ENCODE measurements at places on chromosomes 12 and 14.

DNA sequence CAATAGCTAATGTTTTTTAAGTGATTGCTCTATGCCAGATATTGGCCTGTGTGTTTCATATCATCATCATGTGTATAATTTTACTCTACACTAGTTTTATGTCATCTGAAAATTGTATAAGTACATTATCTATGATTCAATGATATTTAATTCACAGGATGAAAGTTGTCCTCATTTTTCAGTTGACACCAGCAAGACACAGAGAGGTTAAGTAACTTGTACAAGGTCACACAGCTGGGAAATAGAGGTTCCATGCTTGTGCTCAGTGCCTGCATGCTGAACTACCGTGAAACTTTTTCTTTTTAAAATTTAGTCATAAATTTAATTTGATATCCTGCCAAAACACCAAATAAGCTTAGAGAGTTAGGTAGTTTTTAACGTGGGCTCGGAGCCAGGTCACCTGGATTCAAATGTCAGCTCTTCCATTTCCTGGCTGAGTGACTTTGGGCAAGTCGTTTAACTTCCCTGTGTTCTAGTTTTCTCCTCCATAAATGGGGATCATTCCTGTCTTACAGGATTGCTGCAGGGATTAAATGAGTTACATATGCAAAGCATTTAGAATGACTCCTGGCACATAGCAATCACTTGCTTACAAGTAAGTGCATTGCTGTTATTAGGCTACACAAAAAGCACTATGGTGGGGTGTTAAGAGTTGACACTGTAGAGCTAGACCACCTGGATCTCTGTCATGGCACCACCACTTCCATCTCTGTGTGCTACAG is 183.9 kb downstream of the ETV6 start:
- no peak for DNase-seq

DNA sequence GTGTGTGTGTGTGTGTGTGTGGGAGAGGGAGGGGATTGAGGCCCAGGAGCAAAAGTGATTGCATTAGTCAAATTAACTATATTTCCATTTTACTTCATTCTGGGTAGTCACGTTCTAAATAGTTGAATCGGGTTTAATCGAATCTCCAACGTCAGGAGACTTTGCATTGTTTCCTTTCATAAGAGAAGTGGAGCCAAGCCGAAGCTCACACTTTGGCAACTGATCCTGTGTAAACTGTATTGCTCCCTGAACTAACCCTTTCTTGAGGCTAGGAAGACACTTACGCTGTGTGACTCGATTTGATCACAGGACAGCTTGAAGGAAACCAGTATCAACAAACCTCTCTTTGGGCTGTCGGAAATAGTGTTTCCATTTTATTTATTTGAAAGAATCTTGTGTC is 363.4 kb upstream of the ATP2B1 start:
- no peak for DNase-seq

DNA sequence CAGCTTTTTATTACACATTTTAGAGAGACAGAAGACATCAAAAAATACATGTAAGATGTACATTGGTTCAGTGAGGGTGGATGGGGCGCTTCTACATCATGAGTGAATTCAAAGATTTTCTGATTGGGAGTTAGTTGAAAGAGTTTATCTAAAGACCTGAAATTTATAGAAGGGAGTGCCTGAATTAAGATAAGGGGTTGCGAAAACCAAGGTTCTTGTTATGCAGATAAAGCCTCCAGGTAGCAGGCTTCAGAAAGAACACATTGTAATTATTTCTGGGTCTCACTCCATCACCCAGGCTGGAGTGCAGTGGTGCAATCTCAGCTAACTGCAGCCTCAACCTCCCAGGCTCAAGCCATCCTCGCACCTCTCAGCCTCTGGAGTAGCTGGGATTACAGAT is 26.2 kb upstream of the TMPO start:
- DNase-seq = no peak

- no peak for DNase-seq
Measured at GRCh38 chr12:16266085-16266484, 11.4 kb downstream of the SLC15A5 start.

- DNase-seq = no peak
Measured at GRCh38 chr12:138171-138897, 71.8 kb downstream of the IQSEC3 start.

DNA sequence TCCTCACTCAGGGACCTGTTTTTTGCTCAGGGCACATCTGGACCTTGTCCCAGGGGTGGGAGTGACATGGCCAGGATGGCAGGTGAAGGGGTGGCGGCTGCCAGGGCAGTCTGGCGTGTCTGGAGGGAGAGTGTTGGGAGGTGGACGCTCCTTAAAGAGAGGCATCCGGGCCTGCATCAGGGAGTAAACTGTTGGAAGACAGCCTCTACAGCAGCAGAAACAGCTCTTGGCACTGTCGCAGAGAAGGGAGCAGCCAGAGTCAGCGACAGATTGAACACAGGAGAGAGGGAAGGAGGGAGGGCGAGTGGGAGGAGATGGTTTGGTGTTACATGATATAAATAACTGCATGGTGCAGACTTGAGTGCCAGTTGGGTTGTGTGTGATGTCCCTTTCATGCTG is 52.8 kb downstream of the IGF1 start:
- DNase-seq = no peak

DNA sequence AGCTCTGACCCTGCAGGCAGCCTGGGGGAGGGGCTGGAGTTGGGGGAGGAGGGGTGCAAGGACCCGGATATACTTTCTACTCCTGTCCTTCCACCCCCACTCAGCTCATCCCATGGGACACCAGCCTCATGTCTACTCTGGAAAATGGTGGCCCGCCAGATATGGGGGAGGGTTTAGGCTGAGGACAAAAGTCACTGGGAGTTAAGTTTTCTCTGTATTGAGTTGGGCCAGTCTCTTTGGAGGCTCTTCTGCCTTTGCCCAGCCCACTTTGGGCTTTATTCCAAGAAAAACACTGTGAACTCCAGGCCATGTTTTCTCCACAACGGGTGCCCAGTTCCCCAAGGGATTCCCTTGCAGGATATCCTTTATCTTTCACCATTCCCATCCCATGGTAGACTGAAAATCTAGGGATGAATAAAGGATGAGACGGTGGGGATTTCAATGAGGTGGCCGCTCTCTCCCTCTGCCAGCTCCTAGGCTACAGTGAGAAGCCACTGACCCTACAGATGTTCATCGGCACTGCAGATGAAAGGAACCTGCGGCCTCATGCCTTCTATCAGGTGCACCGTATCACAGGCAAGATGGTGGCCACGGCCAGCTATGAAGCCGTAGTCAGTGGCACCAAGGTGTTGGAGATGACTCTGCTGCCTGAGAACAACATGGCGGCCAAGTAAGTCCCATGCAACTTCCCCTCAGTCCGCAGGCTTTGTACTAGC is 4.9 kb downstream of the NFATC4 start:
- no peak for DNase-seq

DNA sequence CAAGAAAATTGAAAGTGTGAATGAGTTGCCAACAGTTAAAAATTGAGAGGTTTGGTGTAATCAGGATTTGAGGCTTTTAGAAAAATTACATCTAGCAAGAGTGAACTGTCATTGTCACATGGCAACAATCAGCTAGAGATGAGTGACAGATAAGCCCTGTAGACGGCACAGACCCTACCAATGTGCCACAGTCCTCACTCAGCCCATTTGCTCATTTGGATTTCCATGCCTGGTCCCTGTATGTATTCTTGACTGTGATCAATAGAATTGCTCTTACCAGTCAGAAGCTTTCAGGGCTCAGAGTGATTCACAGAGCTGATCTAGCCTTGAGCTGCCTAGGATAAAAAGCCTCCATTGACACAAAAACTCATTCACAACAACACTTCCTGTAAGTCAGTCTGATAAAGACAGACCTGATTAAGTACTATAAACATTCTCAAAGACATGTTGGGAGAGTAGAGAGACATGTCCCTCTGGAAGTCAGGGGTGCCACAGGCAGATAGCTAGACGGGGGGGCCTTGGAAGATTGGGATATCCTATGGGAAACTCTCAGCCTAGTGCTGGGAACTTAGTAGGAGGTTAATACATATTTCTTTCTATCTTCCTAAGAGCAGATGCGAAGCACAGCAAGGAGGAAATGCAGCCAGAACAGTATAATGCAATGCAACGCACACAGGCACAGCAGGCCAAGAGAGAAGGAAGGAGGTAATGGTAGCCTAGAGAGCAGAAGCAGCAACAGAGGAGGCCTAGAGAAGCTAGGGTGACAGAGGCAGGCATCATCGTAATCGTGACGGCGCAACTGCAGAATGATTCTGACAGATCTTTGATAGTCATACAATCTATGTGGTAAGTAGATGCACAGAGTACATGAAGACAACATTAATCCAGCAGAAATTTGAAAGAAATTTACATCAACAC is 2.0 kb upstream of the PELI2 start:
- DNase-seq = no peak

- no peak for DNase-seq
Measured at GRCh38 chr14:57464008-57464730, 29.5 kb downstream of the CCDC198 start.

GRCh38 chr12:84694116-84694515 is 218.5 kb downstream of the SLC6A15 start:
- DNase-seq = no peak

- DNase-seq = no peak
Measured at GRCh38 chr14:49863487-49864281, 11.1 kb upstream of the NEMF start.

DNA sequence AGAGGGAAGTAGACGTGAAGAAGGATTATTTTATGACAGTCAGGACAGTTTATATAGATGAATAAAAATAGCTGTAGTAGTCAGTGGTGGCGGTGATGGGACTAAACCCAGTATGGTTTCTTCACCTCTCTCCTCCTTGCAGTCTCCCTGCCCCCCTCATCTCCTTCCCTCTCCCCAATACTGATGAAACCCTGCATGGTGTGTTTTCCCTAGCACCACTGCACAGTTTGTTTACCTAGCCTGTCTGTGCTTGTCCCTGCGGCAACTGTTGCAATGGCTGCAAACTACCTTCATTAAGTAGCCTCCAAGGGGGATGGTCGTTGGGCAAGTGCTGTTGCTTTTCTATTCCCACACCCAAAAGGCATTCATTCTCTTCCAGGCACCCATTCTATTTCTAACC is 14.7 kb downstream of the PCBP2 start:
- DNase-seq = no peak

DNA sequence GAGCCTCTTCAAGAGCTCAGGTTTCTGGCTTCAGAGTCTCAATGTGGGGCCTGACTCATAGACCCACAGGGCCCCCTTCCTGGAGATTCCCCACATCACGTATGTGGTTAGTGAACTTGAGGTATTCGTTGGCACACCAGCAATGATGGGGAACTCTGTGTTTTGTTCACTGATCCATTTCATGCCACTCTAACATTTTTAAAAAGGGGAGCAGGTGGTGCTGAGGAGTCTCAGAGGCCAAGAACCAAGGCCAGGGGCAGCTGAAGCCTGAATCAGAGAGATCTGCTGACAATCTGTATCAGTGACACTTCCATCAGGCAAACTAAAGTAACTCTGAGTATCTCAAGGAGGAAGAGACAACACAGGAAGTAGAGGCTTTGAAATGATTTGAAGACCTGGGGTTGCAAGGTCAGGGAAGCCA is 323.4 kb downstream of the VRK1 start:
- DNase-seq = peak; percentile 46

GRCh38 chr14:21997300-21997699 is 323.7 kb upstream of the OR4E1 start:
- DNase-seq = no peak

DNA sequence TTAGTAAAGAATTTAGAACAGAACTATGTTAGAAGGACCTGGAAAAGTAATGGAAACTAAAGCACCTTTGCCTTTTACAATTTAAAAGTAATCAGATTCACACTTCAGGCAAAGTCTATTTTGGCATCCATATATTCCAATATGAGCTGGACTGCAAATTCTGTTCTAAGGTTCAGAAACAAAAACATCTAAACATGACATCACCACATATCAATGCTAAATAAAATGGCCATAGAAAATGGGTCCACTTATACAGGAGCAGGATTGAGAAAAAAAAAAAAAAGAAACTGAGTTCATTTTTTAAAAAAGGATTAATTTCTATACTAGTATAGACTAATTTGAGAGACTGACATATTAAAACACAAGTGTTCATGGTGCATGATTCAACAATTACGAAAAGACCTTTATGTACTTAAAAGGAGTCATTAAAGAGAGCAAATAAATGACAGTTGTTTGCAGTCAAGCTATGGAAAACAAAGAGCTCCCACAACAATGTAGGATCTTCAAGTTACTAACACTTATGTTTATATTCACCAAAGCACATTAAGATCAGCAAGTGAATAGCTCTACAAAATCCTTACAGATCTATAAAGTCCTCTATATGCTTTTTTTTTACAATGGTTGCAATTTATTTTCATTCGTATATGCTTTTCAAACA is 45.7 kb downstream of the DICER1 start:
- no peak for DNase-seq

DNA sequence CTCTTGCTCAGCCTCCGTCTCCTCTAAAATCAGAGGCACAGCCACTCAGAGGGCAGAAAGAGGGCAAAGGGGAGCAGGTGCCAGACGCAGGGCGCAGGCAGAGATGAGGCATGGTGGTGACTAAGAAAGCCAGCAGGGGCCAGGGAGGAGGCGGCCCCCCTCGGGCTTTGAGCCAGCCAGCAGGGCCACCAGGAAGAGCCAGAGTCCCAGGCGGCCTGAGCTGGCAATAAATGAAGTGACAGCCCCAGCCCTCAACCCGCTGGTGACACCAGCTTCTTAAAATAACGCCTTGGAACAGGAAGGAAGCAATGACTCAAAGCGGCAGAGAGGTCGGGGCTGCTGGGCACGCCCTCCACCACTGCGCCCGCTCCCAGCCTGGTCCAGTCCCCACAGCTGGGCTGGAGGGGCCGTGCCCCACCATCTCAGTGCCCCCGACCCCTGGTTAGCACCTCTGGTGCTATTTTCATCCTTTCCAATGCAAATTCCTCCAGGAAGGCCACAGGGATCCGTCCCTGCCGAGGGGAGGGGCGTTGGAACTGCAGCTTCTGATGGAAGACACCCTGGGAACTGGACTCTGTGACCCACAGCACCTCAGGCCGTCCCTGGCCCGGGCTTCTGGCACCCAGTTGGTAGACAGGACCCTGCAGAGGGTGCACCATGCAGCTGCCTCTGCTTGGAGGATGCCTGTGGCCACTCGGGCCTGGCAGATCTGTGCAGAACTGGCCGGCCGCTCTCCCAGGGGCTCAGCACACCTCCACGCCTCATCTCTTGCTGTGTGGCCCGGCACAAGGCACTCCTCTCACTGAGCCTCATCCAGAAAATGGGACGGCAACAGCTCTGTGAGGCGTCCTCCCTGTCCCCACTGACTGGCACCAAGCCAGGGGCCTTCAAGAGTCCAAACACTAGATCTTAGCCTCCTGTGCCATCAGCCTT is 113.7 kb downstream of the NCOR2 start:
- peak; percentile 85 for DNase-seq

DNA sequence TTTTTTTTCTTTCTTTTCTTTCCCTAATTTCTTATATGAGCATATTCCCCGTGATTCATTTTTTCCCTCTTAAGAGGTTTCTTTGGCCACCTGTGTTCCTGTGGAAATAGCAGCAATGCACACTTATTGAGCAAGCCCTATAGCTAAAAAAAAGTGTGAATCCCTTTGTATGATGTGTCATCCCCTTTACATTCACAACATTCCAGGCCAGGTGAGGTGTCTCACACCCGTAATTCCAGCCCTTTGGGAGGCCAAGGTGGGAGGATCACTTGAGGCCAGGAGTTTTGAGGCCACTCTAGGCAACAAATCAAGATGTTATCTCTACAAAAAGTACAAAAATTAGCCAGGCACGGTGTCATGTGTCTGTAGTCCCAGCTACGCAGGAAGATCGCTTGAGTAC is 700.4 kb upstream of the TBX3 start:
- no peak for DNase-seq

GRCh38 chr14:104866451-104867370 is 1.6 kb downstream of the CEP170B start:
- DNase-seq = no peak

- no peak for DNase-seq
Measured at GRCh38 chr14:36816481-36816880, 154.8 kb downstream of the PAX9 start.

Measured in KG1 (cell line).